ENCODE measurements at places on chromosomes 11 and 22.

DNA sequence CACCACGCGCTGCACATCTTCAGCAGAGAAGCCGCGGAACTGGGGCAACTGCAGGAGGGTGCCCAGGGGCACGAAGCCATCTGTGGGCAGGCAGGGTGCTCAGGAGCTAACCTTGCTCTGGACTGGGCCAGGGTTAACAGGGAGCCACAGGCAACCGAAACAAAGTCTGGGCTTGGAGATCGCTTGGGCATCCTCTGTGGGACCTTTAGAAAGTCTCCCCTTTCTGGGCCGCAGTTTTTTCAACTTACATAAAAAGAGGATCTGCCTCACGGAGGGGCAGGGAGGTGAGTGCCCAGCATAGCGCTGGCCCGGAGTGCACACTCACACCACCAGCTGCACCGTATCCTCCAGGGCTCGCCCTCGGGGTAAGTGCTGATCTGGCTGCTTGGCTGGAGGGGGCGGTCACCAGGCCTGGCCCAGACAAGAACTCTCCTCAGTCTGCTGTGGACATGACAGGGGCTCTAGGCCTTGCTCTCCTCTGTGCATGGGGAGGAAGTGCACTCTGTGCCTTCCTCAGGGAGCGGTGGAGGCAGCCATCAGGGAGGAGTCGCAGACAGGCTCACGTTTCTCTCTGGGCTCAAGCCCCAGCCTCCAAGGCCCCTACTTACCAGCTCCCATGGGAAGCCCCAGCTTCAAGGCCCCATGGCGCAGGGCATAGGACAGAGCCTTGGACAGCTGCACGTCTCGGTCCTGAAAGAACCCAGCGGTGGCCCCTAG lies 937 bp downstream of the TRPT1 start:
- no peak for DNase-seq

GRCh38 chr11:71060391-71060791 lies 192.0 kb downstream of the SHANK2 start:
- DNase-seq = no peak

DNA sequence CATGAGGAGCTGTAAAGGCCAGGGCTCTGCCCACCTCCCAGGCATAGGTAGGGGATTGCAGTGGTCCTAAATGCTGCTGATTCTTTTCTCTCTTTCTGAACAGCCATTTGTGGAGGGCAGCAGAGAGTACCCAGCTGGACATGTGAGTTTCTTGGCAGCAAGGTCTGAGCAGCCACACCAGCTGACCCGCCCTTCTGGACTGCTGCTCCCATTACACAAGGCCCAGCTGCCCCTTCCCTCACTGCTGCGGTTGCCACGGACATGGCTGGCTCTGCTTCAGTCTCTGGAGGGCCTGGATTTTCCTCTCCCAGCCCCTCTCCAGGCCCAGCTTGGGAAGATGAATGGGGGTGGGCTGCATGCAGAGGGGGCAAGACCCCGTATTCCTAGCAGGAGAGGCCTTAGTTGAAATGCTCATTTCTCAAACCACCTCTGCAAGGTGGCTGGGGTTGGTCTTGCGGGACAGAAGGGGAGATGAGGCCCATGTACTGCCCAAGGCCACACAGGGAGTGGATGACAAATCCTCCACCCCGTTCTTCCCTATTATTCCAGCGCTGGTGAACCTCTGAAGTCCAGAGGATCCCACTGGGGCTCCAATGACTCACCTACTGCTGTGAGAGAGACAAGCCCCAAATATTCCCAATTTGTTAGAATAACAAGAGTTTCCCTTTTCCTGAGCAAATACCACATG lies 4.6 kb downstream of the LGALS12 start:
- no peak for DNase-seq

GRCh38 chr11:4030197-4030596 lies 64.4 kb upstream of the RRM1 start:
- DNase-seq = no peak

GRCh38 chr22:38733329-38733723 lies 22.5 kb downstream of the SUN2 start:
- peak; percentile 58 for DNase-seq

- no peak for DNase-seq
Observed at GRCh38 chr11:84884836-84885235, 742.3 kb downstream of the DLG2 start.

DNA sequence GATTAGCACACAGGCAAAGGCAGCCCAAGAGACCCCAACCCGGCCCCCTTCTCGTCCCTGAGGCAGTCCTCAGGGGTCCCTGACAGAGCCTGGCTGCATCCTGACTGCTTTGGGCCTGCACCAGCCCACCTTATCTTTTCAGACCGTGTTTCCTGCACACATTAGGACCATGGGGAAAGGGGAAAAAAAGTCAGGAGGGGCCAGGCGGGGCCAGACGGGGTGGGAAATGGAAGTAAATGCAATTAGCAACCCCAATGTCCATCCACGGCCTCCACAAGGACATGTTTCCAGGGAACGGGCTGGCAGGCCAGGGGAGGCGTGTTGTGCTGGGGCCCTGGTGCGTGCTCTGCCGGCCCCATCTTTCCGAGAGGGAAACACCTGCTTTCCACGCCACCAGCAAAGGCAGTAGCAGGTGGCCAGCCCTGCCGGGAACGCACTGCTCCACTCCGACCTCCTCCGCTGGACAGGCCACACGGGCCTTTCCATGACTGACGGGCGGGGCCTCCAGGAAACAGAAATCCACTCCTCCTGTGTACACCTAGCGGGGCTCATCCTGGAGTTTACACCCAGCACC lies 7.4 kb downstream of the EHD1 start:
- no peak for DNase-seq

DNA sequence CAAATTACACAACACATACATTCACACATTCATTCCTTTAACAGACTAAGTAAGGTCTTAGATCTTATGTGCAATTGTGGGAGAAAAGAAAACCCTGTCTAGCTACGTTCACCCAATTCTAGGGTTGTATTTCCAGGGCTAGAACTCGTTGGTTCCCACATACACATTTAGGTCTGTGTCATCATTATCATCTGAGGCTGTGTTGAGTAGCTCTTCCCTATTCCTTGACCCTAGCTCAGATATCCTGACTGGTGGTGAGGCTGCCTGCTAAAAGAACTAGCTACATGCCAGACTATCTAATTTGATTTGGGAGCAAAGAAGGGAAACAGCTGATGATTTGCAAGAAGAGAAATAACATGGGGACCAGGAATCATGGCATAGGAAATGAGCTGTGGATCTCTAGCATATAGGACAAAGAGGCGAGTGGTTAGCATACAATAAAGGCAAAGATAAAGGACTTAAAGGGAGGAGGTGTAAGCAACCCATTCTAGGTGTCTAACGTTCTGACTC lies 27.5 kb upstream of the OR10G7 start:
- DNase-seq = no peak

GRCh38 chr11:3380706-3381545 lies 2.0 kb upstream of the ZNF195 start:
- DNase-seq = peak; percentile 89

DNA sequence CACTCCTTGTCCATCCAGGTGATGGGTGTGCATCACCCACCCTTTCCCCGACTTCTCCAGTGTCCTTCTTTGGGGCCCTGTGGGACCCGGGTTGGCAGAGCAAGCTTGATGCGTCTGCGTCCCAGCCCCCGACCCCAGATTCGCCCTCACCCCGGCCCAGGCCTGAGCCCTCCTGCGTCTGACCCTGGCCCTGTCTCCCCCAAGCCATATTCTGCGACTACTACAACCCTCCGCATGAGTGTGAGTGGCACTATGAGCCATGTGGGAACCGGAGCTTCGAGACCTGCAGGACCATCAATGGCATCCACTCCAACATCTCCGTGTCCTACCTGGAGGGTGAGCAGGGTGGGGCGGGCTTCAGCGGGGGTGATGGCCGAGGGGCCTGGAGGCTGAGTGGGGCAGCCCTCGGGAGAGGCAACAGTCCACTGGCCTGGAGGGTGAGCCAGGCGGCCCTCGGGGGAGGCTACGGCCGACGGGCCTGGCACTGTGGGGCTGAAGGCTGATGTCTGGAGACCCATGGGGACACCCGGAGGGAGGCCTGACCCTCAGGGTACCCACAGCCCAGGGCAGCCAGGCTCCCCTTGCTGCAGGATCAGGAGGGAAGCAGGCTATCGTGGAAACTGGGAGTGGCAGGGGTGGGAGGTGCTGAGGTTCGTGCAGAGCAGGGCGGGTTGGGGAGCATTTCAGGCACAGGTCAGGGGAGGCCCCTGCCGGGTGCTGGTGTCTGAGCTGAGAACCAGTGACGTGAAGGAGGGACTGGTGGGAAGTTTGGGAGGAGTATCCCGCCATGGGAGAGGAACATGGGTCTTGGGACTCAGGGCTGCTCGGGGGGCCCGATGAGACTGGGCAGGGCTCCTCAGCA lies 15.3 kb downstream of the MUC2 start:
- no peak for DNase-seq

- no peak for DNase-seq
Observed at GRCh38 chr22:50531546-50531961, 1.7 kb upstream of the TYMP start.

GRCh38 chr22:46133588-46133855 lies 16.8 kb upstream of the PPARA start:
- no peak for DNase-seq

GRCh38 chr11:134481135-134481534 lies 69.1 kb upstream of the B3GAT1 start:
- DNase-seq = no peak

DNA sequence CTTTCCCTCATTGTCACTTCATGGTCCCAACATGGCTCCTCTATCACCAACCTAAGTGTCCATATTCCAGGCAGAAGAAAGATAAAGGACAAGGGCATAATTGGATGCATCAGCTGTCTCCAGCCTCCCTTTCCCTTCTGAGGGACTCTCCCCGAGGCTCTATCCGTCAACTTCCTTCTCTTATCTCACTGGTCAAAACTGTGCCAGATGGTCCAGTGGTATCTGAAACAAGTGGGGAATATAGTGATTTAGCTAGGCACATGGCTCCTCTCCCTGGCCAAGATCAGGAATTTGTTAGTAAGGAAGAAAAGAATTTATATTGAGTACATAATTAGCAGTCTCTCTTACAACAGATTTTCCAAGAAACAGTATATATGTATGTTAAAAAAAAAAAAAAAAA lies 12.6 kb upstream of the SPON1 start:
- DNase-seq = no peak

- DNase-seq = no peak
Observed at GRCh38 chr11:2189938-2190656, 18.5 kb upstream of the TH start.

DNA sequence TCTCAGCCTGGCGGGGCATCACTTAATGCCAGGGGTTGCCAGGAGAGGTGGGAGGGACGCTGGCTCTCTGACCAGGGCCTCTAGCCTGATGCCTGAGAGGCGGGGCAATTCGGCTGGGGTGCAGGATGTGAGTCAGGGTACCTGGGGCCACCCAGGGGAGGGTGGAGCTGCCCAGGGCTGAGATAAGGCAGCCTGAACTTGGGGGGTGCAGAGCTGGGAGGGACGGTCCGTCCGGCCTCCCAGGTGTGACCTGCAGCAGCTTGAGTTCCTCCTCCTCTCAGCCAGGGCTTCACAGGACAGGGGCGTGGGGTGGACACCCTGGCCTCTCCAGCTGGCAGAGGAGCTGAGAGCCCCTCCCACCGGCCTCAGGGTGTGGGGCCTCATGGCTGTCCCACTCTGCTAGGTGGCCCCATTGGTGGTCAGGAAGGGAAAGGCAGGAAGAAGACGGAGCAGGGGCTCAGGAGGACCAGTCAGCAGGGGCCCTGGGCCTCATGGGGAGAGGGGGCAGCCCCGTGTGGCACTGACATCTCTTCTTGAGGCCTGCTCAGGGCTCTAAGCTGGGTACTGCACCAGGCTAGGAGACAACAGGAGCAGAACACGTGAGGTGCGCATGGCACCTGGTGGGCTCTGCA lies 942 bp upstream of the RPS6KA4 start:
- peak; percentile 89 for DNase-seq

DNA sequence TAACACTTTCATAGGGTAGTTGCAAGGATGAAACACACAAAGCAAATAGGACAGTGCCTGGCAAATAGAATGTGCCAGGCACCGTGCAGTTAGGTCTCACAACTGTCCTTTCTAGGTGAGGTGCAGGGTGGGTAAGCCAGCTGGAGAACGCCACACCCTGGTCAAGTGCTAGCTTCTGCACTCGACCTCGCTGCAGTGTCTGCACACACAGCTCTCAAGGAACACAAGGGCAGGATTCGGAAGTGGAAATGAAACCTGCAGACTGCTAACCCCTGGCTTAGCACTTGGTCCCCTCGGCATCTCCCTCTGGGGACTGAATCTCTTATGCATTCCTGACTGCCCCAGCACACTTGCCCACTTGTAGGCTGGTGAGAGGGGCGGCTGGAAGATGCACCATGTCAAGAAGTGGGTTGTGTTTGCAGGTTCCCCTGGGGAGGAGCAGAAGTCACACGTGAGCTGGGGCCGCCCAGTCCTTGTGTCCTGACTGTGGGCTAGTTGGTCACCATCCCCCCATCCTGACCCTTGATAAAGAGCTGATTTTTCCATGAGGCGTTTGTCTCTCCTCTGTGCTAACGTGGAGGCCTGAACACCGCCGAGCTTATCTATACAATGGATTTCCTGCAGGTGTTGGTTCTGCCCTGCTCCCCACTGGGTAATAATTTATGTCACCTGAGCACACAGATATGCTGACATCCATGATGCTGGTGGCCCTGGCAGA lies 89.0 kb downstream of the MICAL2 start:
- DNase-seq = peak; percentile 37

GRCh38 chr11:90757849-90758494 lies 535.1 kb upstream of the CHORDC1 start:
- no peak for DNase-seq

DNA sequence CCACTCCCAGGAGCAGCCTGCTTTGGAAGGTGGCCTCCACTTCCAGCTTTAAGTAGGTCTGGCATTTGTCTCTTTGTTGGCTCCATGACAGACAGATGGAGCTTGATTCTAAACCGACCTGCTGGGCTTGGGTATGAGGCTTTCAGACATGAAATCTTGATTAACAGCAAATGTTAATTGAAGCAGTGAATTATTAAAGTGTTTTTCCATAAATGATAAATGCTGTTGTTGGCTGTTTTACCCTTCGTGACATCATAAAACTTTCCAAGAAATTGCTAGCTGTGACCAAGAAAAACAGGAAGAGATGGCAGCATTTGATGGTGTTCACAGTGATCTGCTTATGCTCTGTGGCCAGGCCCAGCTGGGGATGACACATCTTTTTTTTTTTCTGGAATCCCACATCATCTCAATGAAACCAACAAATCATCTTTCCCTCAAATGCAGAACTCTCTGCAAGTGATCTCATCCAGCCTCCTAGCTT lies 66.1 kb downstream of the RBMXL2 start:
- no peak for DNase-seq

DNA sequence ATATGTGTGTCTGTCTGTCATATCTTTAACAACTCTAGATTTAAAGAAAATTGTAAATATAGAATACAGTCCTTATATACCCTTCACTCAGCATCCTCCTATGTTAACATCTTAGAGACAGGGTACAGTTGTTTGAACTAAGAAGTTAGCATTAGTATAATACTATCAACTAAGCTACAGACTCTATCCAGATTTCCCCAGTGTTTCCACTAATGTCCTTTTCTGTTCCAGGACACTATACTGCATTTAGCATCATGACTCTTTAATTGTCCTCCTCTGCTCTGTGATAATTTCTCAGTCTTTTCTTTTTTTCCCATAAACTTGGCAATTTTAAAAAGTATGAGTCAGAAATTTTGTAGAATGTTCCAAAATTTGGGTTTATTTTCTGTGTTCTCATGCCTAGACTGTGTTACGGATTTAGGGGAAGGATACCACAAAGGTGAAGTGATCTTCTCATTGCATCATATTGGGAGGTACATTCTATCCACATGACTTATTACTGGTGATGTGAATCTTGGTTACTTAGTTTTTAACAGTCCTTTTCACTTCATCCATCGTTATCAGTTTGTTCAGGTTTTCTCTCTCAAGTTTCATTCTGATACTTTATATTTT lies 168.4 kb downstream of the SBF2 start:
- DNase-seq = no peak
